Sigmoid colon (tissue), 7 donors: ENCODE measurements at places on chromosomes 1 and 21. TPM values are rescaled to one million over a fixed set of nuclear protein-coding genes. Genes with fewer than 3 reads are reported as not detected.
A peak's percentile ranks its signal among the peaks of the same experiment; 100 is the strongest.

The VCAM1 gene
- total RNA-seq: 18.9 TPM

DNA sequence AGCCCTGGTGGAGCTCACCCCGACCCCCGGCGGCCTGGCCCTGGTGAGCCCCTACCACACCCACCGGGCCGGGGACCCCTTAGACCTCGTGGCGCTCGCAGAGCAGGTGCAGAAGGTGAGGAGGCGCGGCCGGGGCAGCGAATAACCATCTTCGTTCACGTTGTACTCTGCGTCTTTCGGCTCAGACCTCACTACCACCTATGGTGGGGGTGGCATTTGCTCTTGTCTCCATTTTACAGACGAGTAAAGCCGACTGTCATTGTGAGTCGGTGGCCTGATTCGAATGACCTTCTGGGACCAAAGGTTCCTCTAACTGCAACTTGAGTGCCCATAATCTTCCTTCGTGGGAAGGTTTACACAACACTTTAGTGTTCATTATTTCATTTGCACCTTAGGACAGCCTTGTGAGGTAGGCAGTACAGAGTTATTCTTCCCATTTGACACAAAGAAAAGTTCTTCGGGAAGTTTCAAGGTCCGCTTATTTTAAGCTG lies 506 bp downstream of the C1orf50 start:
- DNase-seq: no peak

DNA sequence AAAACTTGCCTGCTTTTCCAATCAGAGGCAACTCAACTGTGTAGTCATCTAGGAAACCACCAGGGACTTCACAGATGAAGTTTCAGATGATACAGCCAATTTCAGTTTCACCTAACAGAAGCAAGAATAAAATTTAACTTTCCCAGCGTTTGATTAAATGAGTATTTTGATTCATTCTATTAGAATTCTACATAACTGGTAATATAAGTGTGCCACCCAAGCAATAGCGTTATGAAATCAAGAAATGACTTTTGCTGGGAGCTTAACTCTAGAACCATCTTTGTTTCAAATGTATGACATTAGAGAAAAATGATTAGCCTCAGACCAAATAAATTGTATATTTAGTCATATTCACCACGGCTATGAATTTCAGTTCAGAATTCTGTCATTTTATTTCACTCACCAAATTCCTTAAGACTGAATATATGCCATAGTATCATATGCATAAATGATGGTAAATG lies 239.3 kb downstream of the NRIP1 start:
- DNase-seq: no peak

DNA sequence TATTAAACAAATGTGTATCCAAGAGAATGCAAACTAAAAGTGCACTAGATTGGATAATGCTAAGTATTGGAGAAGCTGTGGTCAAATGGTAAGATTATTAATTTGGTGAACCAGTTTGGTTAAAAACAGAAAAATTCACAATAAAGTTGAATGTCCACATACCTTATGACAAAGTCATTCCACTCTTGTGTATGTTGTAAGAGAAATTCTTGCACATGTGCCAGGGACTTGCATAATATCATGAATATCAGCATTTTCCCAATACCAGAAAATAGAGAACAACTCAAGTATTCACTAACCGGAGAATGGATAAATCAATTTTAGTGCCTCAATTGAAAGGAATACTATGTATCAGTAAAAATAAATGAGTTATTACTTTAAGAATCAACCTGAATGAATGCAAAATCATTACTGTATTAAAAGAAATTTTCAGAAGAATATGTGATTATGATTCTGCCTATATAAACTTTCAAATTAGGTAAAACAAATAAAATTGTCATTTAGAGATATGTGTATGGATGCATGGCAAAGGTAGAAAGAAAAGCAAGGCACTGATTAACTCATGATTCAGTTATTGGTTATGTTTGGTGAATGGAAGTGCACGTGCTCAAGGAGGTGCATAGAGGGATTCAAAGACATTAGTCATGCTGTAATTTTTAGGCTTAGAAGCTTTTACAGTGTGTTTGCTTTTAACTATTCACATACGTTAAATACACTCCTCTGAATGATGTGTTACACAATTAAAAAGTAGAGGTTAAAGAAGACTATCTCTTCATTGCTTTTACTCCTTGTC lies 217.4 kb upstream of the KCNK2 start:
- no peak for DNase-seq

The CRP gene
- total RNA-seq: not detected

The OR2L13 gene
- not detected for total RNA-seq

DNA sequence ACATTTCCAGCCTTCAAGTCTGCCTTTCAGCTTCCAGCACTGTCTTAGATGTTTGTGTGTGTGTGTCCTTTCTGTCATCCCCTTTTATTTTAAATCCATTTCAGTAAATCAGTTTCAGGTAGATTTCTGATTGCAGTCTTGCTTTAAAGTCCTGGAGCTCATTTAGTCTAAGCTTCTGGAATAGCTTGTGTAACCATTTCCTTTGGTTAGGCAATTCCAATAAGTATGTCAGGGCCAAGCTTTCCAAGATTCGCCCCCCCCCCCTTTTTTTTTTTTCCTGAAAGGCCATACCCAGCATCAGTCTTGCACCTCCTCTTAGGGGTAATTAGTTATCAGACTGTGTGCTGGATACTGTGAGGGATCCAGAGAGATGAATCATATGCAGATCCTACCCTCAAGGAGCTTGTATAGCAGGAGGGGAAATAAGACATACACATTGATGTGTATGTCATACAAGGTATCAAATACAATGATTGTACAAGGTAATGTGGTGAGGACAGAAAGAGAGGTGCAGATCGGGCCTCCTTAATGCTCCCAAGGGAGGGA lies 41.3 kb downstream of the NFYC start:
- no peak for DNase-seq

DNA sequence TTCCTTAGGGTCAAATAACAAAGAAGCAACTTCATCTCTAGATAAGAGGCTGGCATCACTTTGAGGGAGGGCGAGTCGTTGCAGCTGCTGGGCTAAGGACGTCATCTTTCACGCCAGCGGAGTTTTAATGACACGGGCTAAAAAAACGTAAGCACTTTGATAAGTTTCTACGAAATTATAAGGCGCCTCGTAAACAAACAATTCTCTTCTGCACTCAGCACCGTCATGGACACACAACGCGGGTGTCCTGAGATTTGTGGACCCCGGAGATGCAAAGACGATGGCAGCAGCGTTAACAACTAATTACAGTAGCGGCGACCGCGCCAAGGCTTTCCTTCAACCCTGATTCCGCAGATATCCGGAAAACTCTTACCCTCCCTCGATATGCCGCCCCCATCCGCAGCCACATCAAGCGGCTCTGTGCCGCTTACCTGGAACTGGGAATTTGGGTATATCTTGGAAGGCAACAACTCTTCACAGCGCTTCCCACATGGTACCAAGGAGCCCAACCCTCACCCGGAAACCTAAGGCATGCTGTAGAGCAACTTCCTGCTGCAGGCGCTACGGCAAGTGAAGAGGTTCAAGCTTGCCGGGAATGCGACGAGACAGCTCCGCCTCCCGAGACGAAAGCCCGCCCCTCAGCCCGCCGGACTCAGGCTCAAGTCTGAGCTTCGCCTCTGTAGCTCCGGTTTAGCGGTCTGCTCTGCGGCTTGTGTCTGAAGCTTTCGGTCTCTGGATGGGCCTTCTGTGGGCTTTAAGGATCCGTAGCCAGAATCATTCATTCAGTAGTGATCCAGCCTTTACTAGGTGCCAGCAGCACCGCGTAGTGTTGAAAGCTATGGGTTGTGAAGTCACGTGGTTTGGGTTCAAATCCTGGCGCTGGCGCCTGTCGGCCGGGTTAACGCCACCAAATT lies at the start of gene HEATR1:
Gene HEATR1, minus strand, starts transcription at position 526 of the 914 bp plus-strand sequence. Its CDS starts 421 bp downstream, at position 105.
- DNase-seq: peak; percentile 97

DNA sequence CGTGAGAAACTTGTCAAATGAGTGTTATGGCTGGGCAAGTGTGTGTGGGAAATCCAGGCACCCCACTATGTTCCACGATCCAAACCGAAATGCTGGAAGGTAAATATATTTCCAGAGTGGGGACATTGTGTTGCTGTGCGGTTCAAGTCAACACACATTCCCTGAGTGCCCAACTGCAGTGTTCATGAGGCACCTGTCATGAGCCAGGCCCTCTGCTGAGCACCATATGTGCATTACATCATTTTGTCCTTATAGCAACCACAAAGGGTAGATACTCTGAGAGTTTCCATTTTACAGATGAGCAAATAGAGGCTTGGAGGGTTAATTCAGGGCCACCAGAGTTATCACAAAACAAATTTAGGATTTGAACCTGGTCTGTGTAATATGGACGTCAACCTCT lies 59.9 kb upstream of the SOD1 start:
- no peak for DNase-seq

DNA sequence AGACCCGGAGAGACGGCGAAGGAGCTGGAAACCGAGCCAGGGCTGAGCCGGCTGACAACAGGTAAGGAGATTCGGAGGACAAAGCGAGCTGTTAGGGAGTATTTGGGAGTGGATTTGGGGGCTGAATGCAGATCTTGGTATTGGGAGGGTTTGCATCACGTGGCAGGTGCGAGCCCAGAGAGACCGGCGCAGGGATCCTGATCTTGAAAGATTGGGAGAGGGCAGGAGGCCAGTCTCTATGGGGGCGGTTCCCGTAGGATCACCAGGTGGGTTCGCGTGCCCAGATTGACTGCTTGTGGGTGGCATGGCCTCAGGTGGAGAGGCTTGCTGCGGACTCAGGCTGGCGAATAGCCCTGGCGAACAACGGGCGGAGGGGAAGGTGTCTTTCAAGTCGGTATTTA lies 204 bp downstream of the CIART start:
- no peak for DNase-seq

The TTC39A gene
- under 0.01 TPM for total RNA-seq

The GPN2 gene
- total RNA-seq: 7.4 TPM

DNA sequence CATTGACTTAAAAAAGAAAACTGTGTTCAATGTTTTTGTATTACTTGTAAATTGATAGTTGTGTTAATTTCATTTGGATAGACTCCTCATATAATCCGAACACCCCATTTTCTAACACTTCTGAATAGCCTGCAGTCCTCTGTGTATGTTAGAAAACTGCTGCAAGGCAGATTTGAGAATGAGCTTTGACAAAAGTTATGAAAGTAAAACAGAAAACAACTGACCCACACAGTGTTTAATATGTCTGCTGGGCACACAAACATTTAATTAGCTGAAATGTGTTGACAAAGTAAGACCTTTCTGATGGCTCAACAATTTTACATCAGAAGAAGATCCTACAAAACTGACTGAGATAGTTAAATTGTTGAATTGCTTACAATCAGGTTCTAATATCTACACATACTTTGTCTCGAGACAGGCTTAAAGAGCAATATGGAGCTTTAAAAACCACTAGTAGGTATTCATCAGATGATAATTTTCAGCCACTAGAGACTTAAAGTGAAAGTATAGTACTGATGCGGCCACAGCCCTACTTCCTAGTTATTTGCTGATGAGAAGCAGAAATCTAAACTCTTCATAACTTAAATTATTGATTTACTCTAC lies 40.0 kb upstream of the PRMT6 start:
- DNase-seq: no peak

DNA sequence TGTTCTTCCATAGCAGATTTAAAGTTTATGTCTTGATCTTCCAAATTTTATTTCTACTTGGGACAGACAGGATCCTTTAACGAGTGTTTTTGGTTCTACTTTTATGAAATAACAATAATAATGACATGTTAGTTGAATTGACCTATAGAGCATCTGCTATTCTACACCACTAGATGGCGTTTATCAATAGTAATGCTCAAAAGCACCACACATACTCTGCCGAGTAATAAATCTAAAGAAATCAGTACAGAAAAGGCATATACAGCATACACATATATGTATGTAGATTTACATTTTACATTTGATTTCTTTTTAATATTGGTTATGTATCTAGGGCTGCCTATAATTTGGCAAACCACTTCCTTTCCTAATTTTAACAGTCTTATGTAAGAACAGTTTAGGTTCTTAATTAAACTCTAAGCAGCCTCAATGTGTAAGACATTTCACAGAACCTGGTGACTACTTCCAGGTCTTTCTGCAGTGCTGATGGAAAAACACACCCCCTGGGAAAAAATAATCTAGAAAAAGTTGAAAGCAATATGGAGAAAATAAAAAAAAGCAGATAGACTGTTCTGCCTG lies 5.9 kb upstream of the SIPA1L2 start:
- no peak for DNase-seq

GRCh38 chr1:64920941-64921589 lies 45.3 kb downstream of the JAK1 start:
- no peak for DNase-seq

DNA sequence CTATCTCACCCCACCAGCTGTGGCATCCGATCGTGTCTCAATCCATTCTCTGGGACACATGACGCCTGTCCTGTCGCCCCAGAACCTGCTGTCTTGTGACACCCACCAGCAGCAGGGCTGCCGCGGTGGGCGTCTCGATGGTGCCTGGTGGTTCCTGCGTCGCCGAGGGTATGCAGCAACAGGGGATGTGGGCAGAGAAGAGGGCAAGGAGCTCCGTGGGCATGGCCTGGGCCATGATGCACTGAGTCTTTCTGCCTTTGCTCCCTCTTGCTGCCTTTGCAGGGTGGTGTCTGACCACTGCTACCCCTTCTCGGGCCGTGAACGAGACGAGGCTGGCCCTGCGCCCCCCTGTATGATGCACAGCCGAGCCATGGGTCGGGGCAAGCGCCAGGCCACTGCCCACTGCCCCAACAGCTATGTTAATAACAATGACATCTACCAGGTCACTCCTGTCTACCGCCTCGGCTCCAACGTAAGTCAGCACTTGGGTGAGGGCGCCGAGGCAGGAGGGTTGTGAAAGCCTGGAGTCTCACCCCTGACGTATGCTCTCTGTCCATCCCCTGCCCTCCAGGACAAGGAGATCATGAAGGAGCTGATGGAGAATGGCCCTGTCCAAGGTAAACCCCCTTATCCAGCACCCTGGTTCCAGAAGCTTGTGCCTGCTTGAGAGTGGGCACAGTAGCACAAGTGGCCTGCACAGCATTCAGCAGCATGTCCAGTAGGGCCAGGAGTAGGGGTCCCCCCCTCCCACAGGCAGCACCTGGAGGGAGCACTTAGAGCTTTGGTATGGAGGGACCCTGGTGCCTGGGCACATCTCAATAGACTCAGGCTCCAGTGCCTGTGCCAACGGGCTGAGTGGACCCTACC lies 8.8 kb downstream of the TINAGL1 start:
- no peak for DNase-seq

DNA sequence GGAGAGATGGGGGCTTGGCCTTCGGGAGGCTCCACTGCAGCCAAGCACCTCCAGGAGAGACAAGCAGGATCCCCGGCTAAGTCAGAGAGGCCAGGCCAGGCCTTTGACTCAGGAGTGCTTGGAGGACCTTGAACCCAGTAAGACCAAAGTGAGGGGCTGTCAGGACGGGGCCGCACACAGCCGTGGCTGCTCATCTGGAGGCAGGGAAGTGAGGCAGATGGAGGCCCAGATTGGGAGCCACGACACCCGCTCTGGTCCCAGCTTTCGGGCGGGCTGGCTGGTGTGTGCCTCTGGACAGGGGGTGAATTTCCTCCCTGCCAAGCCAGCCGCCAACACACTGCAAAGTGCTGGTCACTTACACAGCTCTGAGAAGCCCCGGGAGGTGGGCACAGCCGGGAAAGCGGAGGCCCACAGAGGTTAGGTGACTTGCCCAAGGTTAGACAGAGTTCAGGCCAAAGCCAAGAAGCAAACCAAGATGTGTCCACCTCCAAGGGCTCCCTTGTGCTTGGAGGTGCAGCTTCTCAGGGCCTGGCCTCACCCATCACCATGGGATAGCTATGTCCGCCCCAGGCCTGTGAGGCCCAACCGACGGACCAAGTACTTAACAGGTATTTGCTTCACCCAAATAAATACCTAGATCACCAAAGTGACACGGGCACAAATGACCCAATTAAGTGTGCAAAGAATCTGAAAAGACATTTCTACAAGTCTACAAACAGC lies 58.3 kb downstream of the CHD5 start:
- DNase-seq: peak; percentile 51
